ENCODE measurements at places on chromosomes 1 and 21. TPM values are rescaled to one million over a fixed set of nuclear protein-coding genes. Genes with fewer than 3 reads are reported as not detected.

GRCh38 chr1:17207540-17207939 is 2.6 kb downstream of the PADI1 start:
- no peak overlapping the region for H3K4me3 ChIP-seq
- peaks cover 13% of the 10 kb centered on the region for H3K27me3 ChIP-seq

- H3K4me3 ChIP-seq = no peak overlapping the region
- peaks cover 8% of the 10 kb centered on the region for H3K4me1 ChIP-seq
- DNase-seq = no peak
- H3K27ac ChIP-seq = no peak overlapping the region
These were observed 4.7 kb upstream of the PSMB2 start for GRCh38 chr1:35646043-35646442.

The ARHGAP29 gene
- 67.4 TPM for total RNA-seq

The CRYAA gene
- not detected for total RNA-seq

The AMPD1 gene
- 0.28 TPM for total RNA-seq

The DCDC2B gene
- not detected for total RNA-seq

DNA sequence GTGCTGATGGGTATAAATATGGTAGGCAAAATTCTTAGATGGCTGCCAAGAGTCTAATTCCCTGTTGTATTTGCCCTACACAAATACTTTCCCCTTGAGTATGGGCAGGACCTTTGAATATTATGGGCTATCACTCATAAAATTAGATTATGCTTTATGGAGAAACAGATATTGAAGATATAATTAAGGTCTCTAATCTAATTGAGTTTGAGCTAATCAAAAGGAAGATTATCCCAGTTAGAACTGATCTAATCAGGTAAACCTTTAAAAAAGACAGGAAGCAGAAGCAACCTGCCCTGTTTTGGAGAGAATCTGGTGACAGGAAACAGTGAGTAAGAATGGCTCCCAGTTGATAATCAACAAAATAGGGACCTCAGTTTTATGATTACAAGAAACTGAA is 609.0 kb upstream of the PRMT6 start:
- no peaks in the 10 kb centered on the region for H3K27me3 ChIP-seq
- no peak for DNase-seq
- H3K4me3 ChIP-seq = no peak overlapping the region
- H3K36me3 ChIP-seq = no peaks in the 10 kb centered on the region
- no peaks in the 10 kb centered on the region for H3K4me1 ChIP-seq
- H3K27ac ChIP-seq = no peak overlapping the region

DNA sequence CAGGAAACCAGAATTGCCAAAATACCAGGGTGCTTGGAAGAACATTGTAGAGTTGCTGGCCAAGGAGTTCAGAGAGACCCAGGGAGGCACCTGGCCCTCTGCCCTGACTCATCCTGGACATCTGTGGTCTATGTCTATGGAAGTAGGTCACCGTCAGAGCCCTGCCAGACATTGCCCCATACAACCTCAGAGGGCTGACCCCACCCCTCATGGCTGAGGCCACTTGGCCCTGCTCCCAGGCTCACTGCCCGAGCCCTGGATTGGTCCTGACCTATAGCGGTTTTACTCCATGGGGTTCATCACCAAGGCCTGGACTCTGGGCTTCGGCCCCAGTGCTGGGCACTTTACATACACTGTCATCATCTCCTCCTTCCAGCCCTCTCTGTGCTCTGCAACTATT is 233.1 kb downstream of the PTPRU start:
- H3K27ac ChIP-seq = no peak overlapping the region
- H3K4me1 ChIP-seq = no peaks in the 10 kb centered on the region
- peaks cover 32% of the 10 kb centered on the region for H3K27me3 ChIP-seq
- no peak overlapping the region for H3K4me3 ChIP-seq

- H3K4me3 ChIP-seq = no peak overlapping the region
- no peaks in the 10 kb centered on the region for H3K4me1 ChIP-seq
- no peak overlapping the region for H3K27ac ChIP-seq
- DNase-seq = no peak
These were observed 25.9 kb upstream of the NID1 start for GRCh38 chr1:236090741-236091147.

DNA sequence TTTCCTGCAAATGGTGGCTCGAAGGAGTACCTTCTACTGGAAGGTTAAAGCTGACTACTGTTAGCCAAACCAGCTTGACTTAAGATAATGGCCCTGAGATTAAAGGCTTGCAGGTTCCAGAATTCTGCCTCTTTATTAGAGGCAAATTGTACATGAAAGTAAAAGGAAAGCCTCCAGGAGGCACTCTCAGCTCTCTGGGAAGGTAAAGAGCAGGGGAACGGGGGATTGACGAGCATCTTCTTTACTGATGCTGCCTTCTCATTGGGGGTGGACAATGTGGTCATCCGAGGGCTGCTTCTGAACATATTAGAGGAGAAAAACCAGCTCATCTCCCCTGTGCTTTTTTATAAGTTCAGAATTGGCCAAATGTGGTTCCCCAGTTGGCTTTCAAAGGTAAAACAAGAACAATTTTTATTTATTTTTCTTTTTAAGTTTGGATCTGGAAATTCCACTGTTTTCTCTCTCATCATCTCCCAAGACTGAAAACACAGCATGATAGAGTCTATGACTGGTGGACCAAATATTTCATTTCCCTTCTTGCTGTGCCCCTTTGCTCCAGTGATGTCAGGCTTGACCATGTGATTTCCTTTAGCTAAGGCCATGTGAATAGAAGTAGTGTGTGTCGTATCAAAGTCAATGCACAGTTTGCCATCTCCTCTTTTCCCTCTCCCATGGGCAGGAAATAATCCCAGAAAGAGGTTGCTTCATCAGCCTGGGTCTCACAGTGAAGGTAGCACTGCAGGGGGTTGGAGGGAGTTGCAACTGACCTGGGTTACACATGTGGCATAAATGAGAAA is 292.7 kb downstream of the PRDM2 start:
- H3K36me3 ChIP-seq = no peaks in the 10 kb centered on the region
- no peak for DNase-seq
- H3K27ac ChIP-seq = no peak overlapping the region
- peaks cover 12% of the 10 kb centered on the region for H3K27me3 ChIP-seq
- H3K4me3 ChIP-seq = no peak overlapping the region

- peaks cover 16% of the 10 kb centered on the region for H3K36me3 ChIP-seq
- H3K27ac ChIP-seq = peak overlapping the region; percentile 56
- no peaks in the 10 kb centered on the region for H3K27me3 ChIP-seq
- DNase-seq = peak; percentile 87
- no peak overlapping the region for H3K4me3 ChIP-seq
These were observed 9.6 kb downstream of the ZBTB17 start for GRCh38 chr1:15966081-15966955.

GRCh38 chr1:62728963-62729362 is 40.8 kb upstream of the DOCK7 start:
- no peaks in the 10 kb centered on the region for H3K4me1 ChIP-seq
- H3K36me3 ChIP-seq = no peaks in the 10 kb centered on the region
- DNase-seq = no peak
- no peak overlapping the region for H3K27ac ChIP-seq

The CACNA1S gene
- not detected for total RNA-seq

GRCh38 chr1:116940814-116941599 is 31.3 kb downstream of the PTGFRN start:
- no peak for DNase-seq
- H3K36me3 ChIP-seq = no peaks in the 10 kb centered on the region
- no peaks in the 10 kb centered on the region for H3K4me1 ChIP-seq
- no peaks in the 10 kb centered on the region for H3K27me3 ChIP-seq
- H3K27ac ChIP-seq = no peak overlapping the region

- DNase-seq = no peak
- H3K36me3 ChIP-seq = no peaks in the 10 kb centered on the region
These were observed 2.3 kb downstream of the KLHDC8A start for GRCh38 chr1:205354259-205355074.

DNA sequence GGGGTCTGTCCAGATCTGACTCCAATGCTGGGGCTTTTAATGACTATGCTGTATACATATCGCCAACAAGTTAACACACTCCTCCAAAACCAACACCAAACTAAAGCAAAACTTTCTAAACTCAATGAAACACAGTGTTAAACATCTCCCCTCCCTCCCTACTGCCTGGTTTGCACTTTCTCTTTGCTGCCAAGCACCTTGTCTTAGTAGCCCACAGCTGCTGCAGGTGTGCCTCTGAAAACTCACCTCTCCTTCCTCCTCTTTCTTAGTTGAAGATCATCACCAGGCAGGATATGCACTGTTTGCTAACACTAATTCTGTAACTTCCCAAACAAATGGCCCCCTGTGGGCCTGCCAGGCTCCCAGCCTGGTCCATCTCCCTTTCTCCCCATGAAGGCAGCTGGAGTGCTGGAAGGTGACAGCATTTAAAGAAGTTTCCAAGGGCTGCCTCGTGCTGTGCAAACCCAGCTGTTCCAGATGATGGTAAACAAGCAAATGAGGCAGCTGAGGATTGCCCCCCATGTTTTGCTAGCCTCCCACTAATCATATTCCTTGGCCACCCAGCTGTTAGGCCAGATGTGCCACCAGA is 213.7 kb downstream of the ASTN1 start:
- H3K36me3 ChIP-seq = no peaks in the 10 kb centered on the region
- no peaks in the 10 kb centered on the region for H3K27me3 ChIP-seq

DNA sequence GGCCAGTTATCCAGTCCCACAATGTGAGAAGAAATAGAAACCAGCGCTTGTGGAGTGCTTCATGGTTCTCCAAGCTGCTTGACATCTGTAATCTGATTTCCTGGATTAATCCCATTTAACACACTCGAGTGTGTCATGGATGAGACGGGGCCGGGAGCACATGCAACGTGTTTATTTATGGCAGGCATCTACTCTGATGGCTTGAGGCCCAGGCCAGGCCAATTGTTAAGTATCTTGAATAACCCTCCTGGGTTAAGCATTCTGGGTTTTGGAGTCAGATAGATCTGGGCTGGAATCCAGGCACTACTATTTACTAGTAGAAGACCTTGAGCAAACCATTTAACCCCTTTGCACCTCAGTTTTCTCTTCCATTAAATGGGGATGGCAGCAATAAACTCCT is 37.5 kb upstream of the LAPTM5 start:
- no peaks in the 10 kb centered on the region for H3K36me3 ChIP-seq
- H3K4me3 ChIP-seq = no peak overlapping the region
- DNase-seq = no peak
- H3K27me3 ChIP-seq = peaks cover 7% of the 10 kb centered on the region
- H3K4me1 ChIP-seq = peaks cover 8% of the 10 kb centered on the region
- H3K27ac ChIP-seq = no peak overlapping the region

DNA sequence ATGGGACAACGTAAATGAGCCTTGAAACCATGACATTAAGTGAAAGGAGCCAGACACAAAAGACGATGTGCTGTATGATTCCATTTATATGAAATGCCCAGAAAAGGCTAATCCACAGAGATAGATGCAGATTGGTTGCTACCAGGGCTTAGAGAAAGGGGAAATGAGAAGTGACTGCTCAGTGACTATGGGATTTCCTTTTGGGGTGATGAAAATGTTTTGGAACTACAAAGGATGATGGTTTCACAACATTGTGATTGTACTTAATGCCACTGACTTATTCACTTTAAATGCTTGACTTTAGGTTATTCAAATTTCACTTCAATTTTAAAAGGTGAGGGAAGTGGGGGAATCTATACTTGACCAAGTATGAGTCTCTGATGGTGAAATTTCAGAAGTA is 414.3 kb downstream of the SETD4 start:
- no peak overlapping the region for H3K4me3 ChIP-seq
- H3K27me3 ChIP-seq = no peaks in the 10 kb centered on the region
- no peak overlapping the region for H3K27ac ChIP-seq
- no peak for DNase-seq
- no peaks in the 10 kb centered on the region for H3K36me3 ChIP-seq

GRCh38 chr1:74368335-74368734 is 133.1 kb downstream of the TNNI3K start:
- no peaks in the 10 kb centered on the region for H3K27me3 ChIP-seq
- no peaks in the 10 kb centered on the region for H3K4me1 ChIP-seq
- no peak overlapping the region for H3K27ac ChIP-seq
- H3K4me3 ChIP-seq = no peak overlapping the region
